RPMI7951 (cell line): ENCODE measurements at places on chromosomes 11 and 22. TPM values are rescaled to one million over a fixed set of nuclear protein-coding genes. Genes with fewer than 3 reads are reported as not detected.

GRCh38 chr11:2713094-2713493 is 13.3 kb upstream of the KCNQ1OT1 start:
- no peak for DNase-seq

GRCh38 chr11:77154381-77155081 is 26.5 kb downstream of the MYO7A start:
- no peak for DNase-seq

DNA sequence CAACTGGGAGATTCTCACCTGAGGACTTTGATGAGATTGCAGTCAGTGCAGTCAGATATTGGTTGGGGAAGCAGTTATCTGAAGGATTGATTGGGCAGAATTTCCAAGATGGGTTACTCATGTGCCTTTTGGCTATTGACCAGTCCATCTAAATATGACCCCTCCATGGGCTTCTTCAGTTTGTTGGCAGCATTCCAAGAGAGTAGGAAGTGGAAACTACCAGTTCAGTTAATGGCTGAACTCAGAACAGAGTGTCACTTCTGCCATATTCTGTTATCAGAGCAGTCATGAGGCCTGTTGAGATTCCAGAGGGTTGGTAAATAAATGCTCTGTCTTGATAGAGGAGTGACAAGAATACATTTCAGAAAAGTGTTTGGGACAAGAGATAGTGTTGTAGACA is 71.0 kb downstream of the CYP2R1 start:
- no peak for DNase-seq

DNA sequence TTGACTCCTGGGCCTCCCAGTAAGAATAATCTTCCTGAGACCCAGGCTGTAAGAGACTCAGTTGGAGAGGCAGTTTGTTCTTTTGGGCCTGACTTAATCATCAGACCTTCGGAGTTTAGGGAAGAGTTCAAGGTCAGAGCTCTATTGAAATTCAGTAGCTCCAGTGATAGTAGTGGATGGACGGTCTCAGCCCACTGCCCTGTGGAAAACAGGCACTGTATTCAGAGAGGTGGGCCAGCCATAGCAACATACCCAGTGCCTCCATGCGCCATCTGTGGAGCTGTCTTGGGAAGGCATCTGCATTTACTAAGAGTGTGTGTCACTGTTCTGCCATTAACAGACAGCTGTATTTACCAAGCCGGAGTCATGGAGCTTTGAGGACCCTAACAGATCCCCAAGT is 2.9 kb downstream of the SMARCB1 start:
- no peak for DNase-seq

- DNase-seq = no peak
These were observed 50.3 kb downstream of the COMMD9 start for GRCh38 chr11:36238881-36239280.

SLC43A1 gene
- 6.5 and 7.3 TPM in 2 replicates for total RNA-seq

AIP gene
- total RNA-seq = 106 and 114 TPM in 2 replicates

CFL1 gene
- 2,043 and 2,212 TPM in 2 replicates for total RNA-seq

CNGA4 gene
- not detected in 2 replicates for total RNA-seq

SMTNL1 gene
- not detected in 2 replicates for total RNA-seq

DRG1 gene
- total RNA-seq = 72.3 and 83.7 TPM in 2 replicates

DLG2 gene
- 0.36 and 0.49 TPM in 2 replicates for total RNA-seq
